NCI-H2081 (cell line): ENCODE measurements at places on chromosomes 7 and 10.

DNA sequence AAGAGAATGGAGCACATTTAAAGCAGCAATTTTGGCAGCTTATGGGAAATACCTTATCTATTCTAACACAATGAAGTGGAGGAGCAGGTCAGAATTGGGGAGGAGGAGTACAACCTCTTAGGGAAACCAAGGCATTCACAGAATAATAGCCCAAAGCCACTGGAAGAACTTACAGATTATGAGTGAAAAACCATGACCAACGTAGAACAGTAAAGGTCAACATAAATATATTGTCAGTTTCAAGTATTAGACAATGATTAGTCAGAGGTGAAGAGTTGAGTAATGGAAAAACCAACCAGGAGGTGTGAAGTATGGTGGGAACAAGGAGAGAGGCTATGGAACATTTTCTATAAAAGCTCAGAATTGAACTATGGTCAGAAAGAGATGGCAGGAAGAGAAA, 304.3 kb upstream of the SP4 start:
- DNase-seq = no peak

DNA sequence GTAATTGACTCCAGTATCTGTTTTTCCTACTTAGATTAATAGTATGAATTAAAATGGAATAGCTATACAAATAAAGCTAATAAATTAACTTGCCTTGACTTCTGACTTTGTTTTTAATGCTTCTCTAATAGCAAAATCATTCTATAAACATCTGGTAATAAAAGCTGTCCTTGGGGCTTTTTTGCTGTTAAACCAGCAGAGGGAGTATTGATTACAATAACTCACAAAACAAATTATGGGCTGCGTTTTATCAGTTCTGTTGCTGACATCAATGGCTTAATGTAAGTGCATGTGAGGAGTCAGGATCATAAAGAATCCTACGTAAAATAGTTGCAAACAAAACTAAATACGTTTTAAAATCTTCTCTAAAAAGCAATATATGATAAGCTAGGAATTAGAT, 667.8 kb downstream of the PCDH15 start:
- DNase-seq = peak; percentile 17

DNA sequence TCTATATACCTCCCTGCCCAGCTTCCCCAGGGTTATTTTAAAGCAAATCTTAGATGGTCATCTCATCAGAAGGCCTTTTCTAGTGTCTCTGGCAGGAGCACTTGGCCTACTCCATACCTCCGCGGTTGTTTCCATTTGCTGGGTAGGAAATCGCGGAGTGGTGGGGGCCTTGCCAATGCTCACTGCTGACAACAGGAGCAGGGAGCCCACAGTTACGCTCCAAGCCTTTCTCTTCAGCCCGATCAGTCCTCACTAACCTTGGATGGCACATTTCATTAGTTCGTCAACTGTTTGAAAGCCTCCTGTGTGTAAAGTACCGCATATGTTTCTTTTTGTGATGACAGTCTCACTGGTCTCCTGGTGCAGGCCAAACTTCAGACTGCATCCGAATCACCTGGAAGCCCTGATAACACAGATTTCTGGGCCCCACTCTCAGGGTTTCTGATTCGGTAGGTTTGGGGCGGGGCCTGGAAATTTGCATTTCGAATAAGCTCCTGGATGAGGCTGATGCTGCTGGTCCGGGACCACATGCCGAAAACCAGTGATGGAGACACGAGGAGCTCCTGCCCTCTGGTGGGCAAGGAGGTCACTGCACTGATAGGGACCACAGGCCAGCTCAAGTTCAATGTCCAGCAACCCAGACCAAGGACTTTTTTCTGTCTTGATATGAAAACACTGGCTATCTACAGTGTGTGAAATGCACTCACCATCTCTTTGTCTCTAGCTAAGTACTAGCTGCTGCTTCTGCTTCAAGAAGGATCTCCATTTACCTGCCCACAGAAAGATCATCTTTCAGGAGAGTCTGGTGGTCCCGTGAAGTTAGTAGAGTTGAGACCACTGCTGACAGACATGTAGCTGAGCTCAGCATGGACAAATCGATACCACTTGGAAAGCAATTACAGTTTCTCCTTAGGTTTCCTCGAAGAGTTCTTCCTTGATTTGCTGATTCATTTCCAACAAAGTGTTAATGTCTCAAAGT, 14.0 kb downstream of the LRGUK start:
- DNase-seq = peak; percentile 58

DNA sequence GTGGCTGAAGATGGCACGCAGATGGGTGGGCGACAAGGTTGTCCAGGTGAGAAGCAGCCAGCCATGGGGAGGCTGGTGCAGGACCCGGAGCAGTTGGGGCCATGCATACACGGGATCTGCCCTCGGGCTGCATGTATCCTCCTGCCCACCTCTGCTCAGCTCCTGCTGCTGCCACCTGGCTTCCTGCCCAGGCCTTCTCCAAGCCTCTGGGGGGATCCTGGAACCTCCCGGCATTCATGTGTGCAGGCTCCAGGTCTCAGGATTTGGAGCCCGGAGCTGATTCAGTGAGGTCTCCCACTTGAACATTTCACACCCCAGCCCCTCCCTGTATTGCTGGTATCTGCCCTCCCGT, 27.0 kb downstream of the PDGFA start:
- DNase-seq = peak; percentile 10
